Subcutaneous adipose tissue (tissue), 4 donors: ENCODE measurements at places on chromosomes 2 and 18. TPM values are rescaled to one million over a fixed set of nuclear protein-coding genes. Genes with fewer than 3 reads are reported as not detected.

ATP9B gene
- 58.5 TPM for total RNA-seq

ADRA2B gene
- total RNA-seq = 4.6 TPM

POTEJ gene
- not detected for total RNA-seq

CYTIP gene
- total RNA-seq = 6.4 TPM

AFF3 gene
- total RNA-seq = 5.5 TPM

IL18RAP gene
- total RNA-seq = 4.3 TPM

SMARCAL1 gene
- 30.3 TPM for total RNA-seq

DTNA gene
- total RNA-seq = 21.8 TPM

LYPD6B gene
- total RNA-seq = not detected

VWA3B gene
- total RNA-seq = not detected

C2orf68 gene
- 10.1 TPM for total RNA-seq

CENPA gene
- total RNA-seq = 1.7 TPM

KYNU gene
- 3.4 TPM for total RNA-seq

PRSS56 gene
- total RNA-seq = not detected

CCDC74B gene
- 2.2 TPM for total RNA-seq

CIB4 gene
- not detected for total RNA-seq

RESP18 gene
- not detected for total RNA-seq

UGT1A5 gene
- total RNA-seq = not detected
